ENCODE measurements at places on chromosomes 16 and 17.

DNA sequence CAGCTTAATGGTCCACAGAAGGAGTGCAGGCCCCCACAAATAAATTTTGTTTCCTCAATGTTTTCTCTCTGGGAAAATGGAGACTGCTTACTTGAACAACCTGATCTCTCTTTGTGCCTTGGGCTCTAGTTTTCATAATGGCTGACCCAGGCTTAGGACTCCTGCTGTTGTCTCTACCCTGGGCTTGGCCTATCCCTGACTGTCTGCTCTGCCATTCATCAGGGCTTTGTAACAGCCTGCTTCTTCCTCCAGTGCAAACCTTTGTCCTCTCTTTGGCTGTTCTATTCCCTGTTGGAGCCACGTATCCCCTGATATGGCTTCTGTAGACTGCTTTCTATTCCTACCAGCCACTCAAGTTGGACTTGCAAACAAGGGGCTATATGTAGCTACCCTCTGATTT, 139.8 kb downstream of the SHISA9 start:
- DNase-seq = no peak

GRCh38 chr17:66724581-66725341, 110.2 kb upstream of the CACNG5 start:
- no peak for DNase-seq

DNA sequence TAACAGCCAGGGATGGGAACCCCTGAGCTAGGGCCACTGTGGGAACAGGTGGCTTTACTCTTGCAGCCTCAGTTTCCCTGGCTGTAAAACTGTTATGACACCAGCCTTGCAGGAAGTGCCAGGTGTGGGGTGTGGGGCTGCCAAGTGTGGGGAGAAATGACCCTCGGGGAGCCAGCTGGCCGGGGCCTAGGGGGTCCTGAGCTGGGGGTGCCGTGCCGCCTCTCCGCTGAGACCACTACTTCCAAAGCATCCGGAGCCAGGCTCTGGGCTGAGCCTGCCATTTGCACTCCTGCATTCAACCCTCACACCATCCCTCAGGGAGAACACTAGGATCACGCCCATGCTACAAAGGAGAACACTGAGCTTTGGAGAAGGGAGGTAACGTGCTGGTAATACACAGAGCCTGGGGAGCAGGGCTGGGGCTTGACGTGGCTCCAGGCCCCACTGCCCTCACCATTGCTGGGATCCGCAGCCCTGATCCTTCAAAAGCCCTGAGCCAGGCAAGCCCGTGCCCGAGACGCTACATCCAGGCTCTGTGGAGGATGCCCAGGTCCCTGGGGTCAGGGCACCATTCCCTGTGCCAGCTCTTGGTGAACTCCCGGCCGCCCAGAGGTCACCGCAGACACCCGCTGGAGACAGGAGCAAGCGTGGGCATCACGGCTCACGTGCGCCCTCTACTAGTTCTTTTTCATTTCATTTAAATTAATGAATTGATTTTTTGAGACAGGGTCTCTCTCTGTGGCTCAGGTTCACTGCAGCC, 28.8 kb upstream of the GINS2 start:
- peak; percentile 74 for DNase-seq

DNA sequence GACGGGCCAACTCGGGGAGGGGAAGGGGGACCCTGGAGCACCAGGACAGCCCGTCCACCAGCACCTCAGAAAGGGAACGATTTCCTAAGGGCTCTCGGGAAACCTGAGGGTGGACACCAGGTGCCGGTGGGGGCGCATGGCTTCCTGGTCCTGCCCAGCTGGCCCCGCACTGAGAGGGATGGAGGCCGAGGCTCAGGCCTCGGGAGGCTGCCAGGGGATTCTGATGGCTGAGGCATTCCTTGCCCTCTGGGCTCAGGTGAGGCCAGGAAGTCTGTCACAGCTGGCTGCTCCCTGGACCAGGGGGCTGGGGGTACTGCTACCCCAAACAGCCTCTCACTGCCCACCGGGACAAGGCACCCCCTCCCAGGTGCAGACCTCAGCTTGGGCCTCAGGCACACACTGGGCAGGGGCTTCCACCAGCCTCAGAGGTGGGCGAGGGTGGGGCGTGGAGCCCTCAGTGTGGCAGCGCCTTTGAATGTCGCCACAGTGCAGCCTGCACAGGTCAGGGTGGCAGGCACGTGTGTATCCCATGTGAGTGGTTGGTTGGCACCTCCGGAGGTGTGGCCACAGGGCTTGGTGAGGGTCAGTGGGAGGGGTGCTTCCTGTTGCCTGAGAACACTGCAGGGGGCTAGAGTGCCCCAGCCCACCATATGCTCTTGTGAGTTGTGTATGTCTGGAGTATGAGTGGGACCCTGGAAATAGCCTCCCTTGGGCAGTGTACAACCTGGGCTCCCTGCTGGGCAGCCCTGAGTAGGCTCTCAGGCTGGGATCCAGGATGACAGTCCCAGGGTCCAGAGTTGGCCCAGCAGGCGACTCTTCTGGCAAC, 3.9 kb upstream of the FSCN2 start:
- no peak for DNase-seq

GRCh38 chr16:46822270-46822669, 8.7 kb downstream of the C16orf87 start:
- no peak for DNase-seq

DNA sequence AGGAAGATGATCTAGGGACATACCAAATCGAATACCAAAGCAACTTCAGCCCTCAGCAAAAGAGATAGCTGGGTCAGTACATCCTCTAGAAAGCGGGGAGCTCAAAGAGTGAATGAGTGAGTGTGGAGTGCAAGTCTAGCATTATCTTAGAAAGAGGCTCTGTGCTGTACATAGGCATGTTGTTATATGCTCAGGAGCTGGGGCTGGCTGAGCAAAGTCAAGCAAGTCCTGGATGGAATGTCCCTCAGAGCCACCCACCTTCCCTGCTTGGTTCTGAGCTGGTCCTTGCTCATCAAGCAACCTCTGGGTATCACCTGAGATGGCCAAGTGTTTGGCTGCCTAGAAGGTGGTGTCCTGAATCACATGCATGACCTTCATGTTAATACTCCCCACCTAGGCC, 4.9 kb upstream of the KLHL11 start:
- no peak for DNase-seq

DNA sequence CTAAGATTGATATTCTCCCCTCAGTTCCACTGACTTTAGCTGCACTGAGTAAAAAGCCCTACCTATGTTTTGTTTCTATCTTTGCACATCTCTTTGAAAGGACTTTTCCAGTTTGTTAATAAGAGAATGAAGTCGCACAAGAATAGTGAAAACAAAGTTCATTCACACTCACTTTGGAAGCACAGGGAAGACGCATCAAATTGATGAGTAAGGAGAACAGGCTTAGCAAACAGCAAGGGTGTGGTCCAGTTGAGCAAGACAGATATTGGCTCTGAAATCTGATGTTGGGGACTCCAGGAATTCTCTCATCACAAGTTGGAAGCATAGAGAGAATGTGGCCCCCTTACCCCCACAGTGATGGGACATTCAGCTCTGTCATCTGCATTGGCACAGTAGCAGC, 221.3 kb downstream of the CDH11 start:
- DNase-seq = no peak

DNA sequence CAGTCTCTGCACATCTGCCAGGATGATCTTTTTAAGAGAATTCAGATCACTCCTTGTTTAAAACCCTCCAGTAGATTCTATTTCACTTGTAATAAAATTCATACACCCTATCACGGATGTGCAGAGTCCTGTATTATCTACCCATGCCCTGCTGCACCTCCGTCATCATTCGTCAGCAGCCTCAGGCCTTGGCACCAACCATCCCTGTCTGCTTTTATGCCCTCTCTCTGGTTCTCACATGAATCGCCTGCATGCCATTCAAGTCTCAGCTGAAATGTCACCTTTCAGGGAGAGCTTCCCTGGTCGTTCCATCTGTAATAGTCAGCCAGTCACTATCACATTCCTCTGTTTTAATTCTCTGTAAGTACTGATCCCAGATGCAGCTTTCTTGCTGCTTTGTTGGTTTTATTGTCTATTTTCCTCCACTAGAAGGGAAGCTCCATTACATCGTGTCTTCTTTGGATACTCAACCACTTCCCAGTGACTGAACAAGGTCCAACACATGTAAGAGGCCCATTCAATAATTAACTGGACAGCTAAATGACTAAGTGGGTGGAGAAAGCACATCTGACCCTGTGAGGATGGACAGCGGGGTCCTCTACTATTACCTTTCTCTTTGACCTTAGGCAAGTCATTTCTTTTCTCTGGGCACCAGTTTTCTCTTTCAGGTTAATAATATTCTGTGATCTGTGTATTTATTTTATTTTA, 81.2 kb upstream of the GOT2 start:
- no peak for DNase-seq

DNA sequence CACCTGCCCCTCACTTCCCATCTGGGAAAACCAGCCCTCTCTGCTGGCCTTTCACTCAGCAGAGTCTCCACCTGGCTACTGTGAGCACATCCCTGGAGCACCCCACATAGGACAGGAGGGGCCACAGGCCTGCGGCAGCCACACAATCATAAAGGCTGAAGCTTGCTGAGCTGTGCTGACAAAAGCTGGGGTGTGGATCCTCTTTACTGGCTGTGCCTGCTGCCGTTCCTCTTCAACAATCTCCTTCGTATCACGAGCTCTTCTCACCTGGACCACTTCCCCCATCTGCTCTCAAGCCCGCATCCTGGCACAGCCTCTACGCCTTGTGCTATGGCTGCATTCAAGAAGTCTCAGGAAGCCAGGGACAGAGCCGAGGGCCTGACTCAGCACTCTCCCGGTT, 86.1 kb downstream of the ZNF778 start:
- no peak for DNase-seq

GRCh38 chr16:1923299-1924034, 5.3 kb upstream of the HS3ST6 start:
- DNase-seq = no peak

GRCh38 chr16:52238710-52239109, 308.2 kb downstream of the TOX3 start:
- DNase-seq = no peak

DNA sequence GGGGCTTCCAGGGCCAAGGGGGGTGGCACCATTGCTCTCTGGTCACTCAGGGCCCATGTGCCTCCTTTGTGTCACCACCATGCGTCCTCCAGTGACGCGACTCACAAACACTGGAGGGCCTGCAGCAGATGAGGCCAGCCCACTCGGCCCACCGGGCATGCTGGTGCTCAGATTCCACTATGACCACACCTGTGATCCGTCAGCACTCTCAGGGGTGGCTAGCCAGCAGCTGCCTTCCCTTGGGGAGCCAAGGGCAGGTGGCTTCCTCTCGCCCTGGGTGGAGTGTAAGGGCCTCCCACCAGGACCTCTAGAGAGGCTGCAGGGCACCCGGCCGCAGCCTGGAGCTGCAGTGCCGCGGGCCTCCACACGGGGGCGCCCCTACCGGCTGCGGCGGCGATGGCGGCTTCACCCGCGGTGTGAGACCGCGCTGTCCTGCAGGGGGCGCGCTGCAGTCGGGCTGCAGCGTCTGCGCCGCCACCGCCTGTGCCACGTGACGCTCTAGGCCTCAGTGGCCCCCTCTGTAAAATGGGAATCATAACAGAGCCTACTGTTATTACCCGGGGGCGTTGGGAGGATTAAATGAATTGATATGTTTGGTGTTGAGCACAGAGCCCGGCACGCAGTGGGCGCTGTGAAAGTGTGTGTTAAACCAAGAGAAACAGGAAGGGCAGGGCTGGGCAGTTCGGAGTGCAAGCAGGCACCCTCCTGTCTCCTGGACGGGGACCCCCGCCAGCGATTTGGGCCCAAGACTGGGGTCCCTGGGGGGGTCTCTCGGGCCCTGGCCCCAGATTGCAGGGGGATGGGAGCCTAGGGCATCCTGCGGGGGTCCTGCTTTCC, 192.4 kb upstream of the GSE1 start:
- DNase-seq = peak; percentile 89

GRCh38 chr16:50690177-50690576, 3.2 kb upstream of the NOD2 start:
- DNase-seq = no peak

DNA sequence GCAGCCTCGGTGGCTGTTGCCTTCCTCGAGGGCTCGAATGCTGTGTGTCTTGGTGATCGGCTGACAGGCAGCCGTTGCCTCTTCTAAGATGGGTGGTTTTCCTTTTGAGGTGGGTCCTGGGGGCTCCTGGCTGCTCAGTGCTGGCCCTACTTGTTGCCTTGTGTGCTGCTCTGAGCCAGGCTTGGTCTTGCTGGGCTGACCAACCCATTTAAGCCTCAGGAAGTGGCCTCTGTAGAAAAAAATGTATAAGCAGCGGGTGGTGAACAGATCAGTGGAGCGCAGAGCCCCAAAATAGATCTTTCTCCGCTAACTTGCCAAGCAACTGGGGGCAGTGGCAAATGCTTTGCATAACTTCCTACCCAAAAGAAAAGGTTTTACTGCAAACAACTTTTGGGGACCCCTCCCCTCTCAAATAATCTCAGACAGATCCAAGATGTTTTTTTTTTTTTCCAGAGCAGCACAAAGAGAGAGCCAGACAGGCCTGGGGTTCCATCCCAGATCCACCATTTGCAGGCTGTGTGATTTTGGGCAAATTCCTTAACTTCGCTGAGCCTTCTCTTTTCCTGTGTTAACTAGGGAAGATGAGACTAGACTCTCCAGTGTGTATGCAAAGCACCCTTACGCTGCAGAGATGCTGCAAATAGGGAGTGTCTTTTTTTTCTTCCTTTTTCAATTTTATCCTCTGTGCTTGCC, 42.5 kb downstream of the PLCG2 start:
- no peak for DNase-seq

DNA sequence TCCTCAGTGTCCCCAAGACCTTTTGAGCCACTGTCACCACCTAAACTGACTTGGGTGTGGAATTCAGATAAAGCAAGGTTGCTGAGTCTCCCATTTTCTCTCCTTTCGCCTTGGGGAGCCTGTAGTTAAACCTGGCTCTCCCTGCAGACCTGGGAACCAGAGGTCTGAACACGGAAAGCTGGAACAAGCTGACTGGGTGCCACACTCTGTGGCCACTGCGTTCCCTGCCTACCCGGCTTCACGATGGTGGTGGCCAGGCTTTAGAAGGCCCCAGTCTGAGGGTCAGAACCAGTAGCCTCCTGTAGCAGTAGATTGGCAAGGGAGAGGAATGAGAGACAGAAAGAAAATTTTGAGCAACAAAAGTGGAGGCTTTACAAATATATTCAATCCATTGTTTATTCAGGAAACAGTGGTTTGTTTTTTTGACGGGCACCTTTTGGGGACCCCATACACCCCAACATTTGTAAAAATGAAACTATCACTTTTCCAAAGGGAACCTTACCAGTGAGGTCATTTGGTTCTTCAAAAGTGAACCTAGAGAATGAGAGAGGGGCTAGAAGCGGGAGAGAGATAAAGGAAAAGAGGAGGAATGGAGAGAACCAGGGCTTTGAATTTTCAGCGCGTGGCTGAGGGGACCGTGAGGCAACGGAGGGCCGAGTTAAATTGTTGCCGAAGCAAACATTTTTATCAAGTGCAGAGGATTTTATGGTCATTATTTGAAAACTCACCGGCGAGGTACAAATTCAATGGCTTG, 1.8 kb upstream of the HOXB8 start:
- no peak for DNase-seq

GRCh38 chr16:67447508-67448076, 16.7 kb downstream of the HSD11B2 start:
- DNase-seq = peak; percentile 80

DNA sequence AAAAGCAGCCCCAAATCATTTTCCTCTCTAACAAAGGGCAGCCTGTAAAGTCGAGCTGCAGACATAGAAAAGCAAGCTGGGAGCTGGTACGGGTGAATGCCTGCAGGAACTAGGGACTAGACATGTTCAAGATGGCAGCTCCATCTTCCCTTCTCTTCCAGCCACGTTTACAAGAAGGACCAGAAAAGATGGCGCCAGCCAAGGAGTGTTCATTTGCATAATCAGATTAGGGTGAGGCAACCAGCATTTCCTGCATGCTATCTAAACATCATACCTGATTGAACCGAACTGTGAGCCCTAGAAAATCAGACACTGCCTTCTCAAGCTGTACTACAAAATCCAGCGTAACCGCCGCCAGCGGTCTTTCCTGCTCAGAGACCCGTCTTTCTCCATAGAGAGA, 896.8 kb downstream of the CDH11 start:
- DNase-seq = no peak

All from GM12891 (cell line).